ENCODE measurements at places on chromosomes 11 and 22.

DNA sequence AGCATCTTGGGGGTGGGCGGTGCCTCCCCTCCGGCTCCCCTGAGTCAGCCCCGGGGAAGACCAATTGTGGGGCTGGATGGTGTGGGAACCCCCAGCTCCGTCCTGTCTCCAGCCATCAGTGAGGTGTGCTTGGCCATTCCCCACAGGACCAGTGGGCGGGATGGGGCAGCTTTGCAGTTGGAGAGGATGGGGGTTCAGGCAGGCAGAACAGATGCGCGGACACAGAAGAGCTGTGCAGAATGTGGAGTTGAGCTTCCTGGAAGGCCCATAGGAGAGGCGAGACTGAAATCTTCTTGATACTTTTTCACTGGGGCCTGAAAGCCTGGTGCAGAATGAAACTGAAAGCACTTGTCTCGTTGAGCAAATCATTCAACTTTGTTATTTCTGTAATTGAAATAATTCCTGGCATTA lies 23.8 kb downstream of the PARVB start:
- no peak for DNase-seq

DNA sequence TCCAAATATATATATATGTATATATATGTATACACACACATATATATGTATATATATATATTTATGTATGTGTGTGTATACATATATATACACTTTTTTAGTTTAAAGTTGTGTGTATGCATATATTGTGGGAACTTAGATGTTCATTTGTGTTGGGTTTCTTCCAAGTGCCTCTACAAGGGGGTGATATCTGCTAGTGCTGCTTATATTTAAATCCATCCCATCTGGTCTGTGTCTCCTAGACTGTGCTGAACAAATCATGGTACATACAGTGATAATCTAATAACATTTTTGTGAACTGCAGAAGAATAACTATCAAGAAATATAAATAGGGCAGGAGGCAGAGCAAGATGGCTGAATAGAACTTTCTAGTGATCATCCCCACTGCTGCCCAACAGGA lies 696.4 kb downstream of the LRRC4C start:
- DNase-seq, result no peak

GRCh38 chr11:120342226-120342625 lies 6.0 kb downstream of the ARHGEF12 start:
- DNase-seq, result no peak

DNA sequence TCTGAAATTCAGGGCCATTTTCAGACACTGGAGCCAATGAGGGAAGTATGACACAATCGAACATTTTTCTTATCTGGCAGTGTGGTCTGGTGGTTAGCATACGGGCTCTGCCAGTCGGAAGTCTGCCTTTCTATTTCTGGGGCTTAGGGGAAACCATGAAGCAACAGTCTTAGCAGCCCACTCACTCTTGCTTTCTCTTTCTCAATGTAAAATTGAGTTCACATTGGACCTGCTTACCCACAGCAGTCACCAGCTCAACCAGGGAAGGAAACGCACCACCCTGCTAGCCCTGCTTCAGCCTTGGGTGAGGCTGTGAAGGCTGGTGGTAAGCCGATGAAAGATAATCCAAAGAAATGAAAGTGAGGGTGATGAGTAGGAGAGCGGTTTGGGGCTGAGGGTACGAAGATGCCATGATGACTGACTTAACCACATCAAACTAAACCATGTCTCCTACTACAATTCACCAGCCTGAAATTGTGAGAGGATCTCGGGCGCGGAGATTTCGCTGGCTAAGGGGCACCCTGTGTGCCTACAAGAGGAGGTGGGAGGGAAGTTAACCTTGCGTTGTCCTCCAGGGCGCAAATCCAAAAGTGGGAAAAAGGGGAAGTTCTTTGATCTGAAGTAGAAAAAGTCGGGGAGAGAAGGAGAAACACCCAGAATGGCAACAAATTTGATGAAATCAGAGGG lies 2.0 kb upstream of the LMO2 start:
- peak; percentile 81 for DNase-seq

- DNase-seq, result no peak
Observed at GRCh38 chr11:131877246-131877942, 507.0 kb downstream of the NTM start.

- no peak for DNase-seq
Observed at GRCh38 chr11:96061730-96062129, 137.8 kb upstream of the MTMR2 start.

- DNase-seq, result no peak
Observed at GRCh38 chr11:128179512-128179911, 407.8 kb downstream of the ETS1 start.

GRCh38 chr11:43278193-43278956 lies 33.4 kb upstream of the API5 start:
- no peak for DNase-seq

GRCh38 chr11:63762654-63763495 lies 5.7 kb downstream of the ZFTA start:
- DNase-seq, result no peak

GRCh38 chr22:27541836-27542235 lies 259.7 kb downstream of the MN1 start:
- no peak for DNase-seq
